ENCODE measurements at places on chromosomes 12 and 14.

- no peak for DNase-seq
Observed at GRCh38 chr14:78253986-78254385, 83.8 kb downstream of the NRXN3 start.

GRCh38 chr12:39441963-39442830, 723 bp downstream of the KIF21A start:
- DNase-seq = peak; percentile 22

GRCh38 chr12:19891936-19892591, 452.8 kb downstream of the AEBP2 start:
- no peak for DNase-seq

DNA sequence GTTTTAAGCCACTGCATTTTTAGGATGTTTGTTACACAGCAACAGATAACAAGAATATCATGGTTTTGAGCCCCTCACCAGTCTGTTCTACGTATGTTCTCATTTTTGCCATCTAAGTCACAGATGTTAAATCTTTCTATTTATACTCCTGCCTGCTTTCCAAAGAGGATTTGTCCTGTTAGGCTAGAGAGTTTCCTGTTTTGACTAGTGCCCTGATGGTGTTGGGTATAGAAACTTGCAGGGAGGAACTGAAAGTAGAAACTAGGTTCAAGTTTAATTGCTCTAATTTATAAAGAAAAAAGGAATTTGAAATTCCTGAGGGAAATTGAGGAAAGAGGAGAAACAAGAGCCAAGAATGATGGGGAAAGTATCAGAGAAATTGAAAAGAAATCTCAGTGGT, 74.4 kb upstream of the COCH start:
- DNase-seq = no peak

GRCh38 chr14:92692822-92693226, 55.6 kb downstream of the LGMN start:
- DNase-seq = no peak

DNA sequence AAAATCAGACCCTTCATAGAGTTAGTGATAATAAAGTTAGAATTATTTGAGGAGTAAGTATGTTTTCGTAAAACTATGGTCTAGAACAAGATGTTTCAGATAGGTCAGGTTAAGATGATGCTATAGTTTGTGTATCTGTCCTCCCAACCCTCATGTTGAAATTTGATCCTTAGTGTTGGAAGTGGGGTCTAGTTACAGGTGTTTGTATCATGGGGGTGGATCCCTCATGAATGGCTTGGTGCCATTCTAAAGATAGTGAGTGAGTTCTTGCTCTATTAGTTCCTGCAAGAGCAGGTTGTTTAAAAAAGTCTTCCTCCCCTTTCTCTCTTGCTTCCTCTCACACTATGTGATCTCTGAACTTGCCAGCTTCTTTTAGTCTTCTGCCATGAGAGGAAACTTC, 707.3 kb upstream of the FOXG1 start:
- no peak for DNase-seq

DNA sequence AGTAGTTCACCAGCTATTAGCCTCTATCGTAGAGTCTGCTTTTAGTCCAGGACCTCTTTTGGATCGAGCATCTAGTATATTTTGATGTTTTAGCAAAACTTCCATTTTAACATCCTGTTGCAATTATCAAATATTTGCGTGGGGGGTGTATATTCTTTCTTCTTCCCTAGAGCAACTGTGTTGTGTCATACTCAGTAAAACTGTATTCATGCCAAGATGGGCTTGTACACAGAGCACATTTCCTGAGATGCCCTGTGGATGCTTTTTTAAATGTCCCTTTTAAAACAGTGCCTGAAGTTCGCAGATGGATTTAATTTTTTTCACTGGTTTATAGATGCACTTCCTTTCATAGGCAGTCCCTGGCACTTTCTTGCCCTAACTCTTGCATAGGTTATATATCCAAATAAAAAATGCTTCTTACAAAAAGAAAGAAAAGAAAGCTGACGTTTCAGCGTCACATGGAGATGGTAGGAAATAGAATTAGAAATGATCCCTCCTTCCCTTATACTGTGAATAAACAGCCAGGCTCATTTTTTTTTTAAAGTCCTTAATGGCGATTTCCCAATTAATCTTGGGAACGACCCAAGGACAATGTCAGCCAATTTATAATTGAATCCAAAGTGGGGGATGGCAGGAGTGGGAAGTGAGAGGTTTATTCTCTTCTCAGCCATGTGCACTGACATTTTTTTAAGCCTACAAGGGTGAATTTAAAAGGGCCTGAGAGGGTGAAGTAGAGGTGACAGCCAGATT, 247.0 kb downstream of the SLC41A2 start:
- no peak for DNase-seq

DNA sequence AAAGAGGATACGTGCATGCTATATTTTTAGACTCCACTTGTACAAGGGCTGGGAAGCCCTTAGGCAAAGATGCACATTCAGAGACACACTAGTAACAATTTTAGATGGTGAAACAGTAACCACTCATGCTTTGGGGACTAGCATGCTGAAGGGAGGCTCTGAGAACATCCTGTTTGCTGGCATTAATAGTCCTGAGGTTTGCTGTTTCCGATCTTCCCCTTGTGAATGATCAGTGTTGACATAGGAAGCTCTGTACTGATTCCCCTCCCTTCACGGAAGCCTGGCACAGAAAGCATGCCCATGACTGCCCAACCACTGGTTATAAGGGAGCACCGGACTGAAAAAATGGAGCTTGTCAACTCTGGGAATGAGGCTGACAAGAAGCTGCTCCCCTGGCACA, 164.6 kb downstream of the GCH1 start:
- DNase-seq = no peak

DNA sequence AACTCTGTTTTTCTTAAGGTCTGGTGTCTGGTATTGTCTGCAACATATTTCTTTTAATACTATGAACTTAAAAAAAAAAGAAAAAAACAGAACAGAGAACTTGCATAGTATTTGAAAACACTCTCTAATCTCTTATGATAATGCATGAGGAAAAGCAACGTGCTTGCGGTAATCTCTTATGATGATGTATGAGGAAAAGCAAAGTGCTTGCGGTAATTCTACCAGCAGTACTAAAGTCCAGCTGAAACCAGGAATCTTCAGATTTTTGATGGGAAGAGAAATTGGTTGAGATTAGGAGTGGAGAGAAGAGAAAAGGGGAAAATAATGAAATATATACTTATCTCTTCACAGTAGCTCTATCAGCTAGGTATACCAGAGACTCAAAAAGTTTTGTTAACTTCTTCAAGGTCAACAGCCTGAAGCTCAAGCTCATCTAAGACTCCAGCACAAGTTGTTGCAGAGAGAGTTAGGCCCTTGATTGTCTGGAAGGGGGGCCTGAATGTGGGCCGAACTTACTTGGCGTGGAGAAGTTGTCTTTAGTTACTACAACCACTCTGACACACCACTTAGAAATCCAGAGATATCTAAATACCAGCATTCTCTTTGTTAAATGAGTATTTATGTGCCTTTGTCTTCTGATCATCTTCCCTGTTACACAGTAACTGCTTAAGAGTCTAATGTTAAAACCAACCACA, 240.4 kb downstream of the PRKD1 start:
- no peak for DNase-seq

DNA sequence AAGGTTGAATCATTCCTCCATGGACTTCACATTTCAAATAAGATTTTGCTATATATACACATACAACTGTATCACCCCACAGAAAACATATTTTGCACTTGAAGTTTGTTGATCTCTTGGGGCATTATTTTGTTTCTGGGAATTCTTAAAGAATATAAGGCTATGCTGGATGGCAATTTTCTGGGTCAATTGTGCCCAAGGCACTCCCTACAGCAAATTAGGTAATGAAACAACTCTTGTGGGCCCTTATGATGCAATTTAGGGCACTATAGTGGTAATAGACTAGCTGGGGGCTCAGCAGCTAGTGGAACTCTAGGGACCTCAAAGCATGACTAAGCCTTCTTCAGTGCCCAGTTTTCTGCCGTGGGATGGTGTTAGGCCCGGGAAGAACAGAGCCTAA, 444.4 kb downstream of the NRXN3 start:
- DNase-seq = no peak

GRCh38 chr12:112645586-112645985, 146.0 kb upstream of the RPH3A start:
- no peak for DNase-seq

DNA sequence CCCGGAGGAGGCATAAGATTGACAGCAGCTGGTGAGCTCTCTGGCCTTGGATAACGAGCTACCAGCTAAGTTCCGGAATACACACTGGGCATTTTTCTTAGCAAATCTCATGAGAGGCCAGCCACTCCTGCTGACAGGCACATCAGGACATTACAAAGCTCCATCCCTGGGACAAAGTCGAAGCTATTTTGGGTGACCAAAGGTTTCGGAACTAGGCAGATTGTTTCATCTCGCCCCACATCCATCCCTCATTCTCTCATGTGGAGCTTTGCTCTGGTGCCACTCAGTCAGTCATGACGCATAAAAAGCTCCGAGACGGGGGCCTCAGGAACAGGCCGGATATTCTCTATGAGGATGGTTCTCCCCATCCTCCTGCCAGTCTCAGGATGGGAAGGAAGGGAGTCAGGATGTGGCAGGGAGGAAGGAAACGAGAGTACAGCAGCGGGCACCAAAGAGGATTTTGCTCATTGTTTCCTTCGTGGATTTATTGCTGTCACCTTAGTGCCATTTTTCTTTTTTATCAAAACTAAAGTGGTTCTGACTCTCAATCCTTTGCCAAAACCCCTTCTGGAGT, 253.1 kb upstream of the FKBP4 start:
- DNase-seq = no peak

- DNase-seq = no peak
Observed at GRCh38 chr12:119700078-119700477, 32.1 kb downstream of the PRKAB1 start.

DNA sequence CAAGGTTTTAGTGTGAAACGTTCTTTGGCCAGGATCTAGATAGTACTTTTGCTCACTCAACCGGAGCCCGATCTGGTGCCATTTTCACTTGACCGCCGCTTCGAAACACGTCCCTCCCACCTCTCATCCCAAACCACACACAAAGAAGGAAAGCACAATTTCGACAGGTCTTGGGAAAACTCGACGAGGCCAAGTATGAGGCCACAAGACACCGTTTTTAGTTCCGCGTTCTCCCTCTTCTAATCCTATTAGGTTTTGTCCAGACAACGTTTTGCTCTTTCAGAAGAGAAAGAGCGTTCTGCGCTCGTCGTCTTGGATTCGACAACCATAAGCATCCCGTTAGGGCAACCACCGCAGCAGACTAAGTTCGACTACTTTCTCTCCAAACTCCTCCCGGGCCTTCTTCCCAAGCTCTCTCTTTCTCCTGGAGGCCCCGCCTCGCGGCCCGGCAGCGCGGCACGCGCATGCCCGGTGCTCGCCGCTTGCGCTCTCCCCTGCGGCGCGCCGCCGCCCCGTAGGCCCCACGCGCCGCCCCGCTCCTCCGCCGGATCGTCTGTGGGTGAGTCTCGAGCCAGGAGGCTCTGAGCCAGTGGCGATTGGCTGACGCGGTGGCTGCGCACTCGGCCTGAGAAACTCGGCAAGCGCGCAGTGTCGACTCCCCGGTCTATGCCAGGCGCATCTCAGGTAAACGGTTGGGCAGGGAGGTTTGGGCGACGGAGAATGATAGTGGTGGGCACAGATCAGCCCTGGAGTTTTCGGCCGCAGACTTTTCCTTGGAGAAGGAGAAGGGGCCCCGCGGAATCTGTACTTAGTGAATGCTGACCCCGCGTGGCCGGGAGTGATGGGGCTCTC, at the start of gene MIPOL1:
MIPOL1 (plus strand) TSS at position 517 of the 852 bp plus-strand sequence. CDS start 49,952 bp downstream, outside the sequence.
- DNase-seq = no peak

GRCh38 chr12:11836282-11837151, 187.0 kb downstream of the ETV6 start:
- DNase-seq = peak; percentile 39

DNA sequence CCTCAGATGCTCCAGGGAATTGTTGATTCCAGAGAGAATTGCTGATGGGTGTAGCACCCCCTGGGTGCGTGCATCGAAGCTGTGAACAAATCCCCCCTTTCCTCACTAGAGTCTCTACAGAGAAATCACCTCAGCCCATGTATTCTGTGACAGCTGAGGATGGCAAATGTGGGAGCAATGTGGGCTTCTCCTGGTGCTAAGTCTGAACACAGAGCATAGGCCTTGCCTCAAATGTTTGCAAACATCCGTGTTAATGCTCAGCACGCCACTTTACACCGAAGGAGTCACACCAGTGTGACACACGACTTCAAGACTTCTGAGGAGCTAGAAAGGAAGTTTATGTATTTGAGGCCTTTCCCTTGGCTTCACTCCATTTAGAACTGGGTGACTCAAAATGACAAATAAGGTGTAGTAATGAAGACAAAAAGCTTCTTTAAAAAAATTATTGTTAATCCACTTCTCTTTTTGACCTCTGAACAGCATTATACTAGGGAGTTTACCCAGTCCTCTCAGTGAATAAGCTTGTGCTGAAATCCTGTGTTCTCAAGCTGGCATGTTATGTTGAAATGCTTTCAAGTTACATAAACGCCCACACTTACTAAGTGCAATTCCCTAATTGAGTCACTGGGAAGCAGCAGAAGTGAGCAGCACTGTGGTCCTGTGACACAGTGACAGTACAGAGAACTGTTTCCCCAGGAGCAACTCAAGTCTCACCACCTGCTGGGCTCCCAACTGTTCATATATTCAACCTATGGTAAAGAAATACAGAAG, 92.9 kb downstream of the FAR2 start:
- DNase-seq = peak; percentile 61

DNA sequence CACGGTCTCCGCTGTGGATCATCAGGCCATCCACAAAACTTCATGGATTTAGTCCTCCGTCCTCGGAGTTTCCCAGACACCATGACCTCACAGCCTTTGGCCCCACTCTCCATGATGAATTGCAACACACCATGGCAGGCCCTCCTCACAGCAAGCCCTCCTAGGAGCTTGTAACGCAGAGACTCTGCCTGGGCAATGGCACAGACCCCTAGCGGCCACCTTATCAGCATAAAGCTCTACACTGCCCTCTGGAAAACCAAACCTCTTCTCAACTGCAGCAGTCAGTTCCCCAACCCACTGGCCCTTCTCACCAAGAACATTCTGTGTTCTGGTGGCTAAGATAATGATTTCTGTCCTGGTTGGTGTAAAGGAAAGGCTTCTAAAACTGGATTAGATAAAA, 238.4 kb upstream of the USP15 start:
- no peak for DNase-seq
